Cortex of kidney (tissue), 1 donor: ENCODE measurements at places on chromosomes 12 and 14.

- DNase-seq: no peak
Measured at GRCh38 chr12:114743289-114743688, 59.3 kb upstream of the TBX3 start.

DNA sequence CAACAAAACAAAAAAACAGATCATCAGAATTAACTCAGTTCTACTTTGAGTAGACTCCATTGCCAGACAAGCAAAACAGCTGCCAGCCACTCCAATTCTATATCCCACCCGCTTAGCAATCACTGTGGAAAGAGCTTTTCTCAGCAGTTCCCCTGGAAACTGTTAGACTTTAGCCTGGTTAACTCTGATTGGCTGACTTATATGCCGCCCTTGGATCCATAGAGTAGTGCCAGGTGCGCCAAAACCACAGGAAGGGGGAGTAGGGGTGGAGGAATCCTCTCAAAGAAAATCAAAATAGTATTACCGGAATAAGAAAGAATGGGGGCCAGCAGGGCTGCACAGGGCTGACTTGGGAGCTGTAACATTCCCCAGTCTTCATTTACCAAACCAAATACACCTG is 5.4 kb upstream of the EML5 start:
- DNase-seq: no peak

GRCh38 chr12:91183551-91183950 is 934 bp upstream of the DCN start:
- no peak for DNase-seq

- no peak for DNase-seq
Measured at GRCh38 chr12:92465786-92466295, 236.9 kb upstream of the PLEKHG7 start.

DNA sequence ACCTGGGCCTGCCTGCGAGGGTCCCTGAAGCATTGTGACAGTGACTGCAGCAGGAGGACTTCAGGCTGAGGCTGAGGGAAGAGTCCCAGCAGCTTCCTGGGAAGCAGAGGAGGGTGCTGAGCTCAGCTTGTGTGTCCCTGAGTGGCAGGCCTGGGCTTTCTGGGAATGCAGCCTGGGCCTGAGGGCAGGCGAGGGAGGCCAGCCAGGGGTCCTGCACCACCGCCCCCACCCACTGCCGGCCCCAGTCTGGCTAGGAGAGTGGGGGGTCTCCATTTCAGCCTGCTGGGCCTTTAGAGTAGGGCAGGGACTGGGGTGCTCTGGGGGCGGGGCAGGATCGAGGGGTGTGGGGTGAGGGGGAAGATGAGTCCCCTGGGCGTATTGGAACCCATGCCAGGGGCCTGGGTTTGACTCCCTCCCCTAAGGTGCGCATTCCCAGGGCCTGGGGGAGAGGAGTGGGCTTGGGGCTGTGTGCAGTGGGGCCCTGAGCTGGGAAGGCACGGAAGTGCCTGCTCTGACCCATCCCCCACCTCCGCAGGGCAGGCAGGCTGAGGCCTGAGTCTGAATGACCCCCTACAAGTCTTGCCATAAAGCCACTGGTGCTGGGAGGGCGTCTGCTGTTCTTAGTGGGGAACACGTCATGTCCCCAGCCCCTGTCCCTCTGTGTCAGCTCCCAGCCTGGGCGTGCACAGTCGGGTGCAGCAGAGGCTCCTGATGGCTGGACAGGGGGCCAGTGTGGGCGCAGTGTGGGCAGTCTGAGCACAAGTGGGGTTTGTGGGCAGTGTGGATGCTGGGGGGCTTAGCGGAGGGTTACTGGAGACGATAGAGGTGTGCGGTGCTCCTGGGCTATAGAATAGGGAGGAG is 46.4 kb downstream of the KRT80 start:
- DNase-seq: no peak

GRCh38 chr14:50488521-50488920 is 43.8 kb downstream of the MAP4K5 start:
- no peak for DNase-seq

GRCh38 chr12:34287986-34288962 is 266.0 kb downstream of the ALG10 start:
- DNase-seq: no peak
